ENCODE measurements at places on chromosomes 5 and 9. TPM values are rescaled to one million over a fixed set of nuclear protein-coding genes. Genes with fewer than 3 reads are reported as not detected.

- DNase-seq: peak; percentile 38
These were observed 25.0 kb downstream of the LMNB1 start for GRCh38 chr5:126801992-126802294.

Gene DND1
- 2.0 TPM for total RNA-seq

DNA sequence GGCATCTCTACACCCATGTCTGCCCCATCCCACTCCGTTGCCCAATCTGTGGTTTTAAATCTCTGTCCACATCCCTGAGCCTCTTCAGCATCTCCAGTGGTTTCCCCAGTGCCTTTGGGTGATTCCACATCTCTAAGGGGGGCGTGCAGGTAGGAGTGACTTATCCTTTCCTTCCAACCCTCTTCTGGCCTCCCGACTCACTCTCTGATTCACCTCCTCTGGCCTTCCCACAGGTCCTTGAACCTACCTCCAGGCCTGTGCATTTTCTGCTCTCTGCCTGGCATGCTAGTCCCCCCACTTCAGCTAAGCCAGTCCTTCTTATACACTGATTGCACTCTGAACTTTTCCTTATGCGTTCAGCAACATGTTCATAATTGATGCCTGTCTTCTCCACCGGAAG lies 99.0 kb downstream of the RALGPS1 start:
- no peak for DNase-seq

DNA sequence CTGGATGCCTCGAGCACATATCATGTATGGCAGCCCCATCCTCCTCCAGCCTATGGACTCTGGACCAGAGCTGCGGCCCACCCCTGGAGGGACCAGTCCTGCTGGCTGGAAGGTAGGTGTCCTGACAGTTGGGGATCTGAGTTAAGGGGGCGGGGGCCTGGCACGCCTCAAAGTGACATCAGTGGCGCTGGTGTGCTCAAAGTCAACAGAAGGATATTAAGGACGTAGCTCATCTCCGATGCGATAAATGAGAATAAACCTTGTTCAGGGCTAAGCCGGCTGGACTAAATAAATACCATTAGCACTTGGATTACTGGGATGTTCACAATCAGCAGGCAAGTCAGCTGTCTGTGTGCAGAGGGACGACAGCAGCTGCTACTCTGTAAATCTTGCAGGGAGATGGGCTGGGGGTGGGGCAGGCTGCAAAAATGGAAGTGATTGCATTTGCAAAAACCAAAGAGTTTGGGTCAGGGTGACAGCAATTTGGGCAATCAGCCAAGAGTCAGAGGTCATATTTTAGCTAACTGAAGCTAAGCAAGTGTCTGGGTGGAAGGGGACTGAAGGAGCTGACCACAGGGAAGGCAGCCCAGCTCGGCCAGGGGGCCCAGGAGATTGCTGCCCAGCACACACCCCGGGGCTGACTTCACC lies 80.0 kb upstream of the LRRTM2 start:
- DNase-seq: no peak

DNA sequence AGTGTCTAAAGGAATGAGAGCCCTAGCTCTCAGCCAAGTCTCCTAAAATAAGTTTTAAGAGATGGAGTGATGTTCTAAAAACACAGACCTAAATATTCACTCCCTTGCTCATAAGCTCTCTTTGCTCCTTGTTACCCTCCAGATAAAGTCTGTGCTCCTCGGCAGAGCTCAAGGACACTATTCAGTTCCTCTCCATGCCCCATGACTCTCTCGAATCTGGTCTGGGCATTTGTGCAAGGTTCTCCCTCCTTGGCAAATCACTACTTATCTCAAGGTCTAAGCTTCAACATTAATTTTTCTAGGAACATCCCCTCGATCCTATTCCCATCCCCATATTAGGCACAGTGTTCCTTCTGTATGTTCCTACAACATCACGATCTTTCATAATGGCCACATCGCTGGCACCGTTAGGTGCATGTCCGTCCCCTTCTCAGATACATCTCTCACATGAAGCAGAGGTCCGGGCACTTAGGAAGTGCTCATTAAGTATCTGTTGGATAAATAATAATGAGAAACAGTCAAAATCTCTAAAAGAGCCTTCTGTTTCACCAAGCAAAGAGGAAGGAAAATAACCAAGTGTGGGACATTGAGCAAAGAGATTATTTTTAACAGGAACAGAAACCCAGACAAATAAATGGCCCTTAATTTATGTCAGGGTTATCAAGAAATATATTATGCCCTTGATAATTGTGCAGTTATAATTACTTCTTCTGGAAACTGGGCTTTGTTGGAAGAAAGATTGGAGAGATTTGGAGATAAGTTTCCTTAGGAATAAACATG lies 85.9 kb upstream of the HTR4 start:
- DNase-seq: no peak

DNA sequence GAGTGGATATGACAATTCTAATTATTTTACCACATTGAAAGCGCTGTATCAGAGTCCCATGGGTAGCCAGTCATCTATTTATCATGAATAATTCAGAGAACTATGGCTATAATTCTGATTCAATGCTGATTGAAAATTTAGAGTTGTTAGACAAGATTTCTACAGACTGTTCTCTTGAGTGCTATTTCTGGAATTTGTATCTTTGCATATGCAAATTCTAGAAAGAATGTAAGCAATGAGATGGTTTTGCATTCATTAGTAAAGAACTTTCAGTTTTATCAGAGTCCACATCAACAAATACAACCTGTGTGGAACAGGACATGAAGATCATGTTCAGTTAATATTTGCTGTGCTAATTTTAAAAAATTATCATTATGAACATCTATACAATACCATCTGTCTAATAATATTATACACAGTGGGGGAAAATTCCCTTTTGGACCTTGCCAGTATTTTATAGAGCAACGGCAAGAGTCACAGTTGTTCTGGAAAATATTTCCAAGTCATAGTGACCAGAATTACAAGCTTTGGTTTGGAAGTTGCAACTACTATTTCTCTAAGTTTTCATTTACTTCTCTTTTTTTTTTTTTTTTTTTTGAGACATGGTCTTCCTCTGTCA lies 372.7 kb upstream of the PTGER4 start:
- no peak for DNase-seq

Gene PRELID2
- total RNA-seq: 1.8 TPM

- no peak for DNase-seq
These were observed 429.2 kb upstream of the SGCD start for GRCh38 chr5:155897761-155898160.

DNA sequence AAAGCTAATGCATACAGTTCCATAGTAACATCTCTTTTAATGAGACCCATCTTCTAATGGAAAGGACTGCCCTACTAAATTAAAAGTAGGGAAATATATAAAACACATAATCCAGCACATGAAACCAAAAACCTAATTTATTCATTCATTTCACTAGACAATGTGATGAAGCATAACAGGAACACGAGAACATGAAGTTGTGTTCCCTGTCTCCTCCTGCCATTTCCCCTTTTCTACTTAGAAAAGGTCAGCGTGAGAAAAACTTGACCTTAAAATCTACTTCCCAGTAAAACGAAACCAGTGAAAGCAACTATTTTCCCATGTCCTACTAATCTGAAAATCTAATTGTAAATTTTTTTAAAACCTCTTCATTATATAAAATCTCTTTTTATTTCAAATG lies 847.5 kb downstream of the TLE1 start:
- DNase-seq: no peak

DNA sequence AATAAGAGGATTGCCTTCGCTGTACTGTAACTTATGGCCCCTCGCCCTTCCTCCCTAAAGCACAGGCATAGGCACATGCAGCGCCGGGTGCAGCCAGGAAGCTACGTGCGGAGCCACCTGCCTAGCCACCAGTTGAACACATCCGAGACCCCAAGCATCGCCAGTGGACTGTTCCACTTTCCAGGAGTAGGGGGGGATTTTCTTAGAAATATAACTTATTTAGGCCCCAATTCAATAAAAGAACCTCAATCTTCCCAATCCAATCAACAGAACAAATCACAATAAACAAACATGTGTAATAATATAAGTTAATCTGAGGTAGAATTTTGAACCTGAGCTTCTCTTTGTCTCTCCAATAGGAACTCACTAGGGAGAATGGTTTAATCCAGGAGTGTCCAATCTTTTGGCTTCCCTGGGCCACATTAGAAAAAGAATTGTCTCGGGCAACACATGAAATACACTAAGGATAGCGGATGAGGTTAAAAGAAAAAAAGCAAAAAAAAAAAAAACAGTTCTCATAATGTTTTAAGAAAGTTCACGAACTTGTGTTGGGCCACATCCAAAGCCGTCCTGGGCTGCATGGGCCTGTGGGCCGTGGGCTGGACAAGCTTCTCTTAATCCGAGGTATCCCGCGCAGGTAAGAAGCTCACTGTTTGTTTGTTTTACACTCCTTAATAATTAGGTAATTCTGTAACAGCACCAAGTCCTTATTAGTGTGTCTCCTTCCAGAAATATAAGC lies 22.0 kb upstream of the NIPBL start:
- no peak for DNase-seq

DNA sequence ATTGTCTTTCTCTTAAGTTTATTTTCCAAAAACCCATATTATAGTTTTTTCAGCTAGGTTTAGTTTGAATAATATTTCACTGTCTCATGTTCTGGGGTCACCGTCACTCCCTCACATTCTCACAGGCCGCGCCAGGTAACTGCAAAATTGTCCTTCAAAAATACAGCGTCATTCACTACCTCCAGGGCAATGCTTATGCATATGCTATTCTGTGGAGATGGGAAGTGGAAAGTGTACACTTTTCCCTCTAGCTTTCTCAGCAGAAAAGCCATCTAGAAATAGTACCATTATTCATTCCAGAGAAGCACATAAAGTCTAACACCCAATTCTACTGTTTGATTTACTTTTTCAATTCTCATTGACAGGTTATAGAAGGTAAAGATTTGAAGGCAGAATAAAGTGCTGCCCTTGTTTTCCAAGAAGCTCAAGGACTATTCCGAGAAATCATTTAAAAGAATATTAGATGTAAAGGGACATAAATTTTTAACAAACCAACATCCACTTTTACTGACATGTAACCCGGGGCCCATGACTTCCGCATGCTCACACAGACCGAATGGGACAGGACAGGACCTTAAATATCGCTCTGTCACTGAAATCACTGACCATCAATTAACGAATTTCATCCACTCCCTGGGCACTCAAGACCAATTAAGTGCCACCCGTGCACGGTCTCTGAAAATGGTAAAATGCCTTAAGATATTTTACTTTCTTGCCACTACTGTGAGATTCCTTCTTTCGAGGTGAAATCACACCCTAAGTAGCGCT lies 720 bp downstream of the NUDT12 start:
- DNase-seq: no peak

DNA sequence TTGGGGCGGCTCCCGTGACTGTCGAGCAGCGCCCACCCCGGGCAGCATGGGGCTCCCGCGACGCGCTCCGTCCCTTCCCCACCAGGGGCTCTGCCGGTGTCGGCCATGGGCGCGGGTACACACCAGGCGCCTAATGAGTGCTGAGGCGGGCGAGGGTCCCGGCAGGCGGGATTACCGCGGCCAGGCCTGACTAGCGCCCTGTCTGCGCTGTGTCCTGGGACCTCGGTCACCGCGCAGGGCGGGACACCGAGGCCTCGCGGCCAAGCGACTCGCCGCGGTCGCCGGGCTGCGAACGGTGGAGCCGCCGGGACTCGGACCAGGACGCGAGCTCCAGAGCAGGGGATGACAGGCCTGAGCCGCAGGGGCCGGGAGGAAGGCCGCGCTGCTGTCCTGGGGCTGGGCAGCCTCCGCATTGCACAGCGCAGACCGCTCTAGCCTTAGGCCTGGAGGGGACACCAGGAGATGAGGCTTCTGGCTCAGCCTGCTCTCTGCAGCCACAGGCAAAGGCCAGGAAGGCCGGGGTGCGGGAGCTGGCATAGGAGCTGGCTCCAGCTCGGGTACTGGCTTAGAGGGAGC lies 14.1 kb downstream of the LCN10 start:
- no peak for DNase-seq

Gene HAVCR1
- total RNA-seq: 1.5 TPM

GRCh38 chr5:78907255-78907891 lies 77.7 kb downstream of the ARSB start:
- DNase-seq: no peak

Gene SPATA31E1
- total RNA-seq: not detected

GRCh38 chr5:156174225-156174624 lies 152.7 kb upstream of the SGCD start:
- DNase-seq: no peak

- DNase-seq: no peak
These were observed 22.2 kb upstream of the CXCL14 start for GRCh38 chr5:135600971-135601381.

GRCh38 chr9:38066197-38066913 lies 2.7 kb downstream of the SHB start:
- DNase-seq: no peak

GRCh38 chr5:147483961-147484707 lies 25.7 kb downstream of the DPYSL3 start:
- no peak for DNase-seq

GRCh38 chr9:113947941-113948340 lies 71.8 kb downstream of the ZNF618 start:
- no peak for DNase-seq

DNA sequence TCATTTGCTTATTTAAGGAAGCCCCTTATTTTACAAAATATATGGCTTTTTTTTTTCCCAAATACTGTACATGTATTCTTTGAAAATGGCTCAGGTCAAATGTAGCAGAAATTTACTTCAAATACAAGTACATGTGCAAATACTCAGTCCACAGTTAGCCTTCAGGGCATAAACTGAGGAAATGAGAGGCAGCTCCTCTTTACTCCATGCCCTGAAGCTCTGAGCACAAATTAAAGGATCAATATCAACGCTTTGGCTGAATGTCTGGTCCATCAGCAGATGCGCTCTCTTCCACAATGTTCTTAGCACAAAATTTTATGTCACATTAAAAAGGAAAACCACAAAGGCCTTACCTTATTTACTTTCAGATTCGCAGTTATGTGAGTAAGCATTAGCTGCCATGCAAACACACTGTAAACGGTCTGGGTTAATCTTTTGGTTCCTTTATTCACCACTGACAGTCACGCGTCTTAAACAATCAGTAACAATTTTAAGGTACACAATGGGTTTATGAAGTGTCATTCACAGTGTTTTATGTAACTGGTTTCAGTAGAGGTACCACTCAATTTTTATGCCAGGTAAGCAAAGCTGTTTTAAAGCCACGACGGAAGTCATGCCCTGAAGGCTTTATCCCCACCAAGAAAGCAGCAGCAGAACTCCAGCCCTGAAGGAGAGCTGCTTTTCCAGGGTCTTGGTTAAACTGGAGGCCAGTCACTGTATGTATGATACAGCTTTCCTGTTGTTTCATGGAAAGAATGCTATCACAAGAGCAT lies 103.4 kb downstream of the OTULIN start:
- DNase-seq: no peak

All from activated CD4-positive, alpha-beta T cell treated with anti-CD3 and anti-CD28 coated beads, Interleukin-2, amount 10 ng/mL, durations not matched to agents 7 days and 5 days (primary cell).